ENCODE measurements at places on chromosomes 16 and 17. TPM values are rescaled to one million over a fixed set of nuclear protein-coding genes. Genes with fewer than 3 reads are reported as not detected.

Gene TXNL4B
- 7.8 TPM for total RNA-seq

Gene P2RX5
- total RNA-seq = 1.7 TPM

Gene ZG16B
- 0.23 TPM for total RNA-seq

Gene KRT31
- total RNA-seq = 0.23 TPM

Gene CNGB1
- total RNA-seq = 2.7 TPM

Gene CDH16
- 0.04 TPM for total RNA-seq

Gene DRC3
- 0.15 TPM for total RNA-seq

Gene HSD17B1
- 9.4 TPM for total RNA-seq

Gene NOG
- total RNA-seq = 1.4 TPM

Gene PYY
- total RNA-seq = not detected

Gene CBX8
- 2.4 TPM for total RNA-seq

Gene TBC1D3H
- total RNA-seq = not detected

Gene WNT3
- total RNA-seq = 0.19 TPM

Gene COG7
- total RNA-seq = 10.2 TPM

Gene USP43
- total RNA-seq = 6.9 TPM

Gene TP53
- 54.0 TPM for total RNA-seq
